ENCODE measurements at places on chromosomes 11 and 22.

DNA sequence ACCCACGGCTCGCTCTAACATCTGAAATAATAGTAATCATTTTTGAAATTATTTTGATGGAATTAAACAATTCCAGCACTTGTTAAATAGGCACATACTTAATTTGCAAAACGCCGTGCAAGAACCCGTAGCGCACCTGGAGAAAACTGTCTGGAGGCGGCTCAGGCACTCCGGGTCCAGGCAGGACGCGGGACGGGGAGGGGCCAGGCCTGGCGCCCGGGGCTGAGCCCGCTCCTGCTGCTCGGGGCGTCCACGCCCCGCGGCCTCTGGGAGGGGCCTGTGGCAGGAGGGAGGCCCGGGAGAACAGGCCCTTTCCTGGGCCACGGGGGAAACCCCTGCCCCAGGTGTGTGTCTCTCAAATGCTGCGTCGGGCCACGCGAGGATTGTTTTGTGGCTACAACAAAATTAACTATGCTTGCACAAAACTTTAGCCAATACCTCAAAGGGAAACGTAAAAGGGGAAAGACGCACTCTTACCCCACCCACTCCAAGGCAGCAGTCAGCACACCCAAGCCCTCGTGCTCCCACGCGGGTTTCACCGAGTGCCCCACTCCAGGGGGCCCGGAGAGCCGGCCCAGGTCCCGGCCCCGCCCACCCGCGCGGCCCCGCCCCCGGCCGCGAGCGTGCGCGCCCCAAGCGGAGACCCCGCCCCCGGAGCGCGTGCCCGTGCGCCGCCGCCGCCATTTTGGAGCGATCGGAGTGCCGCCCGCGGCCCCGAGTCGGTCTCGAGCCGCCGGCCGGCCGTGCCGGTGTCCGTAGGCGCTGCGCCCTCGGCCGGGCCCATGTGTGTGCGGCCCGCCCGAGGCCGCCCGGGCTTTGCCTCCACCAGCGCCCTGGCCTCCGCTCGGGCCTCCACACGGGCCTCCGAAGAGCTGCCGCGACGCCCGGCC is at the start of gene PPP6R2:
Gene PPP6R2 (plus strand): TSS at position 677 of the 890 bp plus-strand sequence. CDS start 50,582 bp downstream, outside the sequence.
- DNase-seq: peak; percentile 92
- H3K4me1 ChIP-seq: peaks cover 34% of the 10 kb centered on the region
- H3K27ac ChIP-seq: peak within 1 kb of the TSS; percentile 68
- H3K4me3 ChIP-seq: peak within 1 kb of the TSS; percentile 56

DNA sequence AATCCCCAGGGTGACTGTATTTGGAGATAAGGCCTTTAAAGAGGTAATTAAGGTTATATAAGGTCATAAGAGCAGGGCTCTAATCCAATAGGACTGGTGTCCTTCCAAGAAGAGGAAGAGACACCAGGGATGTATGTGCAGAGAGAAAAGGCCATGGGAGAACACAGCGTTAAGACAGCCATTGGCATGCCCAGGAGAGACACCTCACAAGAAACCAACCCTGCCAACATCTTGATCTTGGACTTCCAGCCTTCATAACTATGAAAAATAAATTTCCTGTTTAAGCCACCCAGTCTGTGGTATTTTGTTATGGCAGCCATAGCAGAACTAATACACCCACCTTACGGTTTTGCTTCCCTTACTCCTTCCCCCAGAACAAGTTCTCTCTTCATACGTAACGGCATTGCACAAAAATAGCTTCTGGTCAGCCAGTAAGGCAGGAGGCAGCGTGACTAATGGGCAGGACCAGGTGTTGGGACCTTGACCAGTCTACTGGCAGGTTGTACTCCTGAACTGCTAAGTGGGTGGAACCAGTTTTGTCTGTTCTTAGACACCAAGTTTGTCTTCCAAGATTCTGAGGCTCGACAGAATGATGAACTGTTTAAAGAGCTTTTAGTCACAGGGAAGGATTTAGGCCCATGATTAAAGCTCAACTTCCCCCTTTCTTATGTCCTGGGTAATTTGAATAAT is 31.9 kb upstream of the UPB1 start:
- no peaks in the 10 kb centered on the region for H3K4me1 ChIP-seq
- no peak for DNase-seq
- H3K27me3 ChIP-seq: no peaks in the 10 kb centered on the region
- H3K4me3 ChIP-seq: no peak overlapping the region
- H3K36me3 ChIP-seq: no peaks in the 10 kb centered on the region

- no peak overlapping the region for H3K4me3 ChIP-seq
- DNase-seq: no peak
- no peaks in the 10 kb centered on the region for H3K27me3 ChIP-seq
- H3K36me3 ChIP-seq: no peaks in the 10 kb centered on the region
Observed at GRCh38 chr11:48095779-48096470, 115.6 kb downstream of the PTPRJ start.

GRCh38 chr11:119337581-119338317 is 2.9 kb downstream of the C1QTNF5 start:
- no peak for DNase-seq
- no peaks in the 10 kb centered on the region for H3K36me3 ChIP-seq
- H3K4me3 ChIP-seq: no peak overlapping the region
- peaks cover 20% of the 10 kb centered on the region for H3K27me3 ChIP-seq
- no peak overlapping the region for H3K27ac ChIP-seq
